HFF-Myc (cell line): ENCODE measurements at places on chromosomes 16 and 17.

DNA sequence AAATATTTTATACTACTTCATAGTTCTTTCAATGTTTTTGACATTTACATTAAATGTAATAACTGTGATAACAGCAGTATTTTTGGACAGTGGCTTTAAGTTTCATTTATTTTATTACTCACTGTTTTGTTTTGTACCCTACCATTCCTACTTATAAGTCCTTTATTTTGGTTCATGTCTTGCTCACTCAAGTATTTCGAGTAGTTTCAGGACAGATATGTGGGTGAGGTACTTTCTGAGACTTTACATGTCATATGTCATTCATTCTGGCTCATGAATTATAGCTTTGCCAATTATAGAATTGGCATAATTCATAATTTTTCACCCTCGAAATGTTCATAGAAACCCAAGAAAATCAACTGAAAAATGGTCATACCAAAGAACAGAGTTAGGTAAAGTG, 44.4 kb downstream of the PIK3R5 start:
- no peak for DNase-seq

DNA sequence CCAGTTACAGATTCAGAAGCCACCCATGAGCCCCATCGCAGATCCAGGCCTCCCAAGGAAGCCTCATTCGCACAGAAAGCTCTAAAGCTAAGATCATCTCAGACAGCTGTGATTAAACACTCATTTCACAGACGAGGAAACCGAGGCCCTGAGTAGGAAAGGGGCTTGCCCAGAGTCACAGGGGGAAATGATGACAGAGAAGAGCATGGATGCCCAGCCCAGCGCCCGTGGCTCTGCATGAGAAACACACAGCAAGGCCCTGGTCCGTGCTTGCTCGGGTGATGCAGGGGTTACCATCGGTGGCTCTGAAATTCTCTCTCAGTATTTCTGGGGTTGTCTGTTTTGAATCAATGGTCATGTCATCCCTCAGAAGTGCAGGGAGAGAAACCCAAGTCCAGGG, 109.6 kb downstream of the C16orf78 start:
- DNase-seq = no peak

DNA sequence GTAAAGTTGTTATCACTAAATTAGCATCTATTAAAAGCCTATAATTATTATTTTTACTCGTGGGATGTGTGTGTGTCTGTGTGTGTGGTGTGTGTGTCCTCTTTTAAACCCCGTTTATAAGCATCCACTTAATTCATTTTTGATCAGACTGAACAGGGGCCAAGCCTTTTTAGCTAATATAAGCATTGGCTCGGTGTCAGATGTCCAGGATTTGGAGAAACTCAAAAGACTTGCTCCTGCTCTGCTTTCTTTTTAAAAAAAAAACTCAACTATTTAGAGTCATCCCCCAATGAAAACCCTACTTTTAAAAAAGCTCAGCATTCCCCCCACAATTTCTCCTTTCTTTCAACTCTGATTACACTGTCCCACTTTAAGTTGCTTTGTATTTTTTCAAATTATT, 459.3 kb upstream of the MAF start:
- DNase-seq = no peak

GRCh38 chr17:44502598-44503146, 534 bp downstream of the GPATCH8 start:
- no peak for DNase-seq

DNA sequence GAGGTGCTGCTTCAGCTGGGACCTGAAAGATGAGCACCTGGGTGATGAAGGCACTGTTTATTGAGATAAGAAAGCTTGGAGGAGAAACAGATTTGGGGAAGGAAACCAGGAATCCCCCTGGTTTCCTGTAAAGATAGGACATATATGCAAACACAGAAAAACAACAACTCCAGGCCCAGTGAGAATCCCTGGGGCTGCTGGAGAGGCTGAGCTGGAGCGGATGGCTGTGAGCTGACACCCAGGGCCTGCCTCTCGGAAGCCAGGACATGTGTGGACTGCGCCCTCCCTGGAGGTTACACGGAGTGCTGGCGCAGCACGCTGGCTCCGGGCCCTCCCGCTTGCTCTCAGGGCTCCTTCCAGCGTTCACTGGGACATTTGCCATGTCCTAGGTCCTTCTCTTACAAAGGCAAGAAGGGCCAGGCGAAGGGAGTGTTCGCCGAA, 57.5 kb downstream of the CYB5B start:
- DNase-seq = no peak

- DNase-seq = no peak
These were observed 555.0 kb upstream of the RBFOX1 start for GRCh38 chr16:6777624-6778023.

DNA sequence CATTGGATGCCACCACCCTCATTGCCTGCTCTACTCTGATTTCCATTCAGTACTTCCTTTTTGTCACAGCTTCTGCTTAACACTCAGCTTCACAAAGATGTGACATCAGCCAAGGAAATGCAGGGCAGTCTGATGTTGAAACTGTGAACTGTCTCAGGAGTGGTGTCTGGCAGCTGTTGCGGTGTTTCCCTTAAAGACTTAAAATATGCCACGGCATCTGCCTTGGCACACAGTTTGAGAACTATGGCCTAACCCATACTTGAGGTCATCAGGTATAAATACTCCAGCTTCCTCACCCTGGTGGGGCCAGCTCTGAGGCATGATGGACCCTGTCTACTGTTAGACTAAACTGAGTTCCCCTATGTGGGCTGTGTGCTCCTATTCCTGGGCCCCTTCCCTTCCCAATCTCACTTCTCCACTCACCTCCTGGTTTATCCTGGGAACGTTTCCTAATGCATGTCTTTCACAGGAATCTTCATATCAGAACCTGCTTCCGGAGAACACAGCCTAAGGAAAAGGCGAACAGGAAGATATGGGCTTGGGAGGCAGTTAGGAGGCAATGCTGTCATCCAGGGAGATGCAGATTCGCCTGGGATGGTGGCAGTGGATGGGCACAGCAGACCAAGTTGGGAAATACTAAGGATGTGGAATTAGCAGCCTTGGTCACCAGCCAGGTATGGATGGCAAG, 96.5 kb downstream of the WSCD1 start:
- DNase-seq = no peak

DNA sequence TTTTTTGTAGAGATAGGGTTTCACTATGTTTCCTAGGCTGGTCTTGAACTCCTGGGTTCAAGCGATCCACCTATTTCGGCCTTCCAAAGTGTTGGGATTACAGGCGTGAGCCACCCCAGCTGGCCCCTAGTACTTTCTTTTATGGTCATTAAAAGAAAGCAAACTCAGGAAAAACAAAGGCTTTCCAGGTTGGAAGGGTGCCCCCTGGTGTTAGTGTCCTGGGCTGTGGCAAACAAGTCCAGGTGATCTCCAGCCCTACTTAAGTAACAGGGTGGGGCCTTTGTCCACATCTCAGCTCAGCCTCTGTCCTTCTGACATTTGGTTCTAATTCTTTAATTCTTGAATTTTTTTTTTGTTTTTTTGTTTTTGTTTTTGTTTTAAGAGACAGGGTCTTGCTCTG, 6.9 kb downstream of the IGFBP4 start:
- no peak for DNase-seq

DNA sequence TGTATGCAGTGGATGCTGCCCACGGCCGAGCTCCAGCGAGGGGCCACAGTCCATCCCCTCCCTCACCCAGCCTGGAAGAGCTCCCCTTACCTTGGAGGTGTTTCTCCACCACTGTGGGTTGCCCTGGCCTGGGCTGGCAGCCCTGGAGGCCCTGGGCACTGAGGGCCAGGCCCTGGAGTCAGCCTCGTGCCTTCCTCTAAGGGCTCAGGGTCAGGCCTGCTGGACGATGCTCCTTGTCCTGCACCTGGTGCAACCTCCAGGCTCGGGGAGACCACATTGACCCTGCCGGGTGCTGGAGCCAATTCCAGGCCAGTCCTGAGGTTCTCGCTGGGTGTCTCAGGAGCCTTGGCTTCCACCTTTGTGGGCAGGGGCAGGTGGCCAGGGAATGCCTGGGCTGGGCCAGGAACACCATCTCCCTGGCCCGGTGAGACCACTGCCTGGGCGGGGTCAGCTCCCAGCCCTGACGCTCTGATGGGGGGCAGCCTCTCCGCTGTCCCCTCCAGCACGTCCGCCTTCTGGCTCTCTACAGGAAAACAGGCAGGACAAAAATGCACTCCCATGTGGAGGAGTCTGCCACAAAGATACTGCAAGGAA, 10.4 kb downstream of the MYLK3 start:
- no peak for DNase-seq

- no peak for DNase-seq
These were observed 63.5 kb downstream of the SPACA3 start for GRCh38 chr17:33055171-33055611.

GRCh38 chr16:29839822-29840221, 19.6 kb downstream of the MVP start:
- DNase-seq = no peak

DNA sequence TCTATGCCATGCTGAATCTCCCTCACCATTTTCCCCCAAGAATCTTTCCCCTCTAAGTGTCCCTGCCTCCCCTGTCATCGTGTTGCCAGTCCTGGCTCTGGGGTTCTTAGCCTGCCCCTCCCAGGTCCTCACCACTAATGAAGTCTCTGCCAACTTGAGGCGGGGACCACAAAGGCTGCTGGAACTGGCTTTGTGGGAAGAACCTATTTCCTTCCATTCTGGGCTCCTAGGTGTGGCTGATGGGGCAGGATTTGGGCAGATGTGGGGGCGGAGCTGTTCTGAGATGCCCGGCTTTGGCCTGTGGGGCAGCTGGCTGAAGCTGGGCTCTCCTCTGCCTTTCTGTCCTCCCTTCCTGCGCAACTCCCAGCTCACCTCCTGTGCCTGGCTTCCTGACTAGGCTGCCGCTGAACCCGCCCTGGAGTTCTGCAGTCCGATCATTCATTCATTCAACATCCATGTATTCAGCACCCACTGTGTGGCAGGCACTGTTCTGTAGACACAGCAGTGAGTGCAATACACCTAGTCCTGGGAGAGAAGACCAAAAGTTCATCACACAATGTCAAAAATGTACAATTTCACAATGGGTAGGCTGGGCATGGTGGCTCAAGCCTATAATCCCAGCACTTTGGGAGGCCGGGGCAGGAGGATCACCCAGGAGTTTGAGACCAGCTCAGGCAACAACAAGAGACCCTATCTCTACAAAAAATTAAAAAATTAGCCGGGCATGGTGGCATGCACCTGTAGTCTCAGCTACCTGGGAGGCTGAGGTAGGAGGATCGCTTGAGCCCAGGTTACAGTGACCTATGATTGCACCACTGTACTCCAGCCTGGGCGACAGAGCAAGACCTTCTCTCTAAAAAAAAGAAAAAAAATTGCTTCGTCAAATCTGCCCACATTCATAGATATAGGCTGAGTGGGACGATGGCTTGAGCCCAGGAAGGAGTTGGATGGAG, 1.9 kb upstream of the SNN start:
- DNase-seq = no peak

GRCh38 chr16:83661656-83662055, 146.1 kb upstream of the HSBP1 start:
- no peak for DNase-seq

DNA sequence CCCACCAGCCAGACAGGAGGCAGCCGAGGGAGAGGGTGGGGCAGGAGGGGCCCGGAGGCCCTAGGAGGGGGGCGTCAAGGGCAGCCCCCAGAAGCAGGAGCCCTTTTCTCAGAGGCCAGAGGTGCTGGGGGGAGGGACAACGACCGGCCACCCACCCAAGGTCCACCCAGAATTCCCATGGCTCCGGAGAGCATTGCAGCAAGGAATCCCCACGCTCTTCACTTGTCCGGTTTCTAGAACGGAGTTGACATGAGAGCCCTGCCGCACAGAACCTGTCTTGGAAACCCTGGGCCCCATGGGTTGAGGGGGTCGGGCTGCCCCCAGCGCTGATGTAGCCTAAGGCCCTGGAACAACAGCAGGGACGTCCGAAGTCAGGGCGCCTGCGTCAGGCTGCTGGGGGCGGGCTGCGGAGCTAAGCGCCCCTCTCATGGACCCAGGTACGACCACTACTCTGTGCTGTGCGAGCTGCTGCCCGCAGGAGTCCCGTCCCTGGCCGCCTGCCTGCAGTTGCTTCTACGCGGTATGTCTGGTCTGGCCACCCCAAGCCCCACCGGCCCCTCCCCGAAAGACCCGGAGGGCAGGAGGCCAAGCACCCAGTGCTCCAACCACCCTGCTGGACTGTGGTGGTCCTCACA, 11.2 kb downstream of the CYBC1 start:
- no peak for DNase-seq

GRCh38 chr17:58265271-58265670, 15.5 kb downstream of the MPO start:
- no peak for DNase-seq

GRCh38 chr16:71568551-71568950, 8.3 kb downstream of the TAT start:
- no peak for DNase-seq

- DNase-seq = no peak
These were observed 9.1 kb downstream of the UNC13D start for GRCh38 chr17:75834928-75835653.

GRCh38 chr17:76599694-76600460, 14.2 kb upstream of the ST6GALNAC2 start:
- no peak for DNase-seq

- DNase-seq = no peak
These were observed 65.5 kb downstream of the PIGL start for GRCh38 chr17:16282522-16282921.

DNA sequence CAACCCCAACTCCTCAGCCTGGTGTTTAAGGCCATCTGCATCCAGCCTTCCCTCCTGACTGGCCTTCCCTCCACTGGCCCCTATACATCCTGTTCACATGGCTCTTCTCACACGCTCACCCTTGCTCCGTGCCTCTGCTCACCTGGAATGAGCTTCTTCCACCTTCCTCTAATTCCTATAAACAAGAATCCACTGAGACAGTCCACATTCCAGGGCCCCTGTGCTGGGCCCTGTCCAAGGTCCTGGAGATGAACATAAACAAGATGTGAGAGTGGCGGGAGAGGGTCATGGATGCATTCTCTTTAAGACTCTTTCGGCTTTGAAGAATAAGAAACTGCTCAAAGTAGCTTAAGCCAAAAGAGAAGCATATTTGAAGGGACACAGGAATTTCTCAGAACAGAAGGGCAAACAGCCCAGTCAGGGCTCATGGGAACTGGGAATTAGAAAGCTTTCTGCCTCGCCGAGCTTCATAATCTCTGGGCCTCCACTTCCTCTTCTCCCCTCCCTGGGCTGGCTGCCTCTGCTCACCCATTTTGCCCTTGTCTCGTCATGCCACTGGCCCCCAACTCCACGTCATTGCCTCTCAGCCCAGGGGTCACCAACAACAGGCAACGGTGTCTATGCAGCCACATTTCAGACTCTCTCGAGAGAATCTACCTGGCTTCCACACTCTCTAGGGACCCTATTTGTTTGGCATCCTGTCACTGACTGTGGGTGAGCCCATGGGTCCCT, 13.5 kb downstream of the SPPL2C start:
- DNase-seq = no peak

GRCh38 chr17:77792626-77793025, 165.9 kb upstream of the TNRC6C start:
- no peak for DNase-seq
